Fibroblast of skin of right quadriceps (primary cell): ENCODE measurements at places on chromosomes 7 and 10.
A peak's percentile ranks its signal among the peaks of the same experiment; 100 is the strongest.

DNA sequence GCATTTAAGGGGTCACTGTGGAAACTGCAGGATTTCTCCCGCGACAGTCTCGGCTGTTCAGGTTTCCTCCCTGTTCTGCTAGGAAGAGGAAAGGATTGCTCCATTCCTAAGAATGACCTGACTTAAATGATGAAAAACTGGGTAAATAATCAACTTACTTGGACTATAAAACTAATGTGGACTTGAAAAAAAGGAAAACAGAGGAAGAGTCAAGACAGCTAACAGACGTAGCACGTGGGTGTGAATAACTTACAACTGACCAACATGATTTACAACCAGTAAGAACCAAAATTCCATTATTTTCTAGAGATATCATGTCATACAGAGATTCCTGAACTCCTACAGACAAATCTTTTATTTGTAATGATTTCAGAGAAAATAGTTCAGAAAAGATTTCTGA lies 93.8 kb downstream of the ADAM12 start:
- peak; percentile 15 for DNase-seq

DNA sequence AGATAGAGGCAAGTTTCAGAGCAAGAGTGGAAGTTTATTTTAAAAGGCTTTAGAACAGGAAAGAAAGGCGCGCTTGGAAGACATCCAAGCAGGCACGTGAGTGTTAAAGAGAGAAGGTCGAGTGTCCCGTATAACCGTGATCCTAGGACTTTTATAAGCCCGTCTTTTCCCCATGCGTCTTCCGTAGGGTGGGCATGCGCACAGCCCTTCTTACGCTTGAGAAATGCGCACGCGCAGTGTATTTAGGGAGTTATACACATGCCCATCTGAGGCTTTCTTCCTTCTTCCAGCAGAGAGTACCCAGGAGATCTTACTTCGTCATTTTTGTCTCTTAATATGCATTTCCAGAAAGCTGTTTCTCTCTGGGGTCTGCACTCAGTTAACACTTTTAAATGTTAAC lies 52.4 kb downstream of the CALD1 start:
- no peak for DNase-seq

GRCh38 chr10:34941471-34942357 lies 126.6 kb upstream of the PARD3 start:
- DNase-seq: no peak

- no peak for DNase-seq
Observed at GRCh38 chr10:27744802-27745731, 552 bp downstream of the MKX start.

DNA sequence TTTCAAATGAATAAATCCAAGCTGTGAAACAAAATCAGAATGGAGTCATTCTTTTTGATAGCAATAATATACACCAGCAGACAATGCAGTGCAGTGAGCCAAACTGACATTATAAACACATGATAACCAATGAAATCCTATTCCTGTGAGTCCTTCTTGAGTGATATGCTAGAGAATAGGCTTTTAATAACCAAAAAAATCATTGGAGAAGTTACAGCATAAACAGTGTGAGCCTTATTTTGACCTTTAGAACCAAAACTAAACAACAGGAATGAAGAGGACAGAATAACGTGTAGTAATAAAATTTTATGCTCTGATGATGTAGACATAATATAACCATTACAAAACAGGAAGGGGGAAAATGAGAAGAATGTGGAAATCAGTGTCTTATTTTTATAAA lies 8.7 kb downstream of the HUS1 start:
- no peak for DNase-seq

- no peak for DNase-seq
Observed at GRCh38 chr7:148230296-148230695, 360.3 kb upstream of the C7orf33 start.
